ENCODE measurements at places on chromosomes 11 and 22.
A peak's percentile ranks its signal among the peaks of the same experiment; 100 is the strongest.

GRCh38 chr22:26679003-26679629 is 21.7 kb downstream of the MIAT start:
- peak; percentile 78 for DNase-seq

GRCh38 chr11:70111269-70112016 is 33.3 kb downstream of the ANO1 start:
- DNase-seq = peak; percentile 78

DNA sequence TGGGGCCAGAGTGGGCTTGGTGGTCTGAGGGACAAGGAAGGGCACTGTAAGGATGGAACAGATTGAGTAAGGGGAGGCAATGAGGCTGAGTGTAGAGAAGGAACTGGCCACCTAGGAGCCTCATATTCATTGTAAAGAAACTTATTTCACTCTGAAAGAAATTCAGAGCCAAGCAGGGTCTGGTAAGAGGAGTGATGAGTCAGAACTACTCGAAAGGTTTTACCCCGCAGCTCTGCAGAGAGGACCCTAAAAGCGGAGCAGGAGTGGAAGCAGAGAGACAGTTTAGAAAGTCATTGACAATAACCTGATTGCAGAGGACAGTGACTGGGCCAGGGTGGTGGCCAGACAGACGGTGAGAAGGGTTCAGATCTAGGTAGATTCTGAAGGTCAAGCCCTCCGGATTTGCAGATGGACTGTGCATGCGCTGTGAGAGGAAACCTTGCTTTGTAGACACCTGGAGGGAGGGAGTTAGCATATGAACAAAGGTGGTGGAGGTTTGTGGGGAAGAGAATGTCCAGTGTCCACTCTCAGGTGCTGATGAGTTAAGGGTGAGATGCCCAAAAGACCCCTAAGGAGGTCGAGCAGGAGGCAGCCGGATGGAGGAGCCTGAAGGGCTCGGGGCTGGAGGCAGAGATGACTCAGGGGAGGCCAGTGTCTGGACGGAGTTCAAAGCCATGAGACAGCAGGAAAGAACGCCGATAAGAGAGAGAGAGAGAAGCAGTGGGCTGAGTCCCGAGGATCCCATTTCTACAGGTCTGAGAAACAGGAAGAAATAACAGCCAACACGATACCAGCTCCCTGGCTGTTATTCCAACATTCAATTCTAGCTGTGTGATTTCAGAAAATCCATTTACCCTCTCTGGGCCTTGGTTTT is 546.0 kb downstream of the BRD1 start:
- no peak for DNase-seq

- DNase-seq = peak; percentile 86
These were observed 53.4 kb downstream of the P4HA3 start for GRCh38 chr11:74257959-74258553.

DNA sequence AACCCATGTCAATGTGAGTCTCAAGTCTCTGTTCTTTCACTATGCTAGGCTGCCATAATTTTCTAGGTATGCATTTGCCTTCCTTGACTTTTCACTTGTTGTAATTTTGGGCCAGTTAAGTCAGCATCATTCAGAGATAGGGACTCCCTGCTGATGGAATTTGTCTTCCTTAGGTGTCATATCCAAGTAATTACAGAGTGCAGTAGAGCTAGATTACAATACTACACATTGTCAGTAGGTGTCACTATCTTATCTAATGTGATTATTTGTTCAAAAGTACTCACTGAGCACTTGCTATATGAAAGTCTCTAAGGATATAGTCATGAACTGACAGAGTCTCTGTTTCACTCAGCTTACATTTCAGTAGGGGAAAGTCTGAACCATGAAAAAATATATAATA is 25.0 kb upstream of the SYN3 start:
- DNase-seq = no peak

GRCh38 chr22:18111759-18112330 is 1.2 kb downstream of the TUBA8 start:
- DNase-seq = no peak

DNA sequence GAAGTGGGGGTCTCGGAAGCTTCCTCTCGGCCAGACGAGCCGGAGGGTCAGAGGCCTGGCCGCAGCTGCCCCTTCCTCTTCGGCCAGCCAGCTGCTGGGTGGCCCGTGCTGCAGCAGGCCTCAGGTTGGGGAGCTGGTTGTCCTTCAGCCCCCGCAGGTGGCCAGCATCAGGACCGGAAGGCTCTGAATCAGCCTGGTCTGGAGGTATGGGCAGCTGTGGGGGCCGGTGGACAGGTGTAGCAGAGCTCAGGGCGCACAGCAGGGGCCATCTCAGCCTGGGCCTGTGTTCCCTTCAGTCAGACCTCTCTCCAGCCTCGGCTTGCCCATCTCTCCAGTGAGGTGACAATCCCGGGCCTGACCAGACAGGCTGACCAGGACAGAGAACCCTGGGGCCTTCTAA is 13.9 kb upstream of the TBX1 start:
- no peak for DNase-seq

DNA sequence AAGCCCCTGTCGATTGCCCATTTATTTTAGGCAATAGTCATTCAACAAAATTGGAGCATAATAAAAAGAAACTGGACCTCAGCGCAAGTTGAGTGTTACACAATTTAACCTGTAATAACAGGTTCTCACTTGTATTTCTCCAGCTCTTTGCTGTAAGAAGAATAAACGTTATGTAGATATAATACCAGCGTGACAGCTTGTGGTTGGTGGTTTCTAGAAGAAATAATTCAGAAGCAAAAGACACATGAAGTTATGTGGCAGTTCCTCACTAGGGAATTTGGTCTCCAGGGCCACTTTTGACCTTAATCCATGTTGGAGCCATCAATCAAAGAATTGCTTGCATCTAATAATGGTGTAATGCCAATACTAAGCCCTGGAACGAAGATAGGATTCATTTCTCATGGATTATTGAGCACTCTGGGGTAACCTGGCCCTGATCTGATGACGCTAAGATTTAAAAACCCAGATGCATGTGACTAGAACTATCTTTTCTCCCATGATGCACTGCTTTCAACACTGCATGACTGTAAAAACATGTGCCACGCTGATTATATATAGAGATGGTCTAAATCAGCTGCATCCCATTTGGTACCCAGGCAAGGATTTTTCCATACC is 129.7 kb upstream of the LDLRAD3 start:
- DNase-seq = no peak

GRCh38 chr11:119726585-119727522 is 2.1 kb downstream of the NECTIN1 start:
- DNase-seq = no peak

GRCh38 chr22:46229701-46230100 is 20.4 kb downstream of the CDPF1 start:
- no peak for DNase-seq

DNA sequence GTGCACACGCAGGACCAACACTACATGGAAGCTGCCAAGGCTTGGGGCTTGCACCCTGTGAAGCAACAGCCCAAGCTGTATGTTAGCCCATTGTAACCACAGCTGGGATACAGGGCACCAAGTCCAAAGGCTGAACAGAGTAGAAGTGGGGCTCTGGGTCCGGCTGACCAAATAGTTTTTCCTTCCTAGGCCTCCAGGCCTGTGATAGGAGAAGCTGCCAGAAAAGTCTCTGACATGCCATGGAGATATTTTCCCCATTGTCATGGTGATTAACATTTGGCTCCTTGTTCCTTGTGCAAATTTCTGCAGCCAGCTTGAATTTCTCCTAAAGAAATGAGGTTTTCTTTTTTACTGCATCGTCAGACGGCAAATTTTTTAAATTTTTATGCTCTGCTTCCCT is 941.2 kb downstream of the FAM181B start:
- DNase-seq = no peak

DNA sequence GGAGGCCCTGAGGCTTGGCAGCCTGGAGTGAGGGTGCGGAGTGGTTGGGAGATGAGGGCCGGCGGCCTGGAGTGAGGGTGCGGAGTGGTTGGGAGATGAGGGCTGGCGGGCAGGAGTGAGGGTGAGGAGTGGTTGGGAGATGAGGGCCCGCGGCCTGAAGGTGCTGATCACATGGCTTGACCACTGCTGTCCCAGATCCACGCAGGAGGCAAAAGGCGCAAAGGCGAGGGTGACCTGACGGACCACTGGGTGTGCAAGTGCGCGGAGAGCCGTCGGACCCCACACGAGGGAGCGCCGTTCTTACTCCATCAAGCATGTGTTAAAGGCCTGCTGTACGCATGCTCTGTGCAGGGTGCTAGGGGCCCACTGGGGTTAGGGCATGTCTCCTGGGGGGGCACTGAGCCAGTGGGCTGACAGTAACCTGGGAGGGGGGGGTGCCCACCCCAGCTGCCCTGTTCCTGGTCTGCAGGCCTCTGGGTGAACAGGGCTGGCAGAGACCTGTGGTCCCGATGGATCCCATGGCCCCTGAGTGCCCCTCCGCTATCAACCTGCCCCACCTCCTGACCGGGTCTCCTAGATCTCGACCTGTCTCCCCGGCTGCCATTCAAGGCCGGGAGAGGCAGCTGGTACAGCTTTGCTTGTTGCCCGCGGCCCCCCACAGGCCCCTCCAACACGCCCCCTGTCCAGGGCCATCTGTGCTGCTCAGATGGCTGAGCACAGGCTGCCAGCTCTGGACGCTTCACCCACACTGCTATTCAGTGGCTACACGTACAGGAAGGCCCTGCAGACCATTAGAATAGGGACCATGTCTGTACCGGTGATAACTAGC is 21.1 kb downstream of the MRGPRD start:
- DNase-seq = peak; percentile 51

DNA sequence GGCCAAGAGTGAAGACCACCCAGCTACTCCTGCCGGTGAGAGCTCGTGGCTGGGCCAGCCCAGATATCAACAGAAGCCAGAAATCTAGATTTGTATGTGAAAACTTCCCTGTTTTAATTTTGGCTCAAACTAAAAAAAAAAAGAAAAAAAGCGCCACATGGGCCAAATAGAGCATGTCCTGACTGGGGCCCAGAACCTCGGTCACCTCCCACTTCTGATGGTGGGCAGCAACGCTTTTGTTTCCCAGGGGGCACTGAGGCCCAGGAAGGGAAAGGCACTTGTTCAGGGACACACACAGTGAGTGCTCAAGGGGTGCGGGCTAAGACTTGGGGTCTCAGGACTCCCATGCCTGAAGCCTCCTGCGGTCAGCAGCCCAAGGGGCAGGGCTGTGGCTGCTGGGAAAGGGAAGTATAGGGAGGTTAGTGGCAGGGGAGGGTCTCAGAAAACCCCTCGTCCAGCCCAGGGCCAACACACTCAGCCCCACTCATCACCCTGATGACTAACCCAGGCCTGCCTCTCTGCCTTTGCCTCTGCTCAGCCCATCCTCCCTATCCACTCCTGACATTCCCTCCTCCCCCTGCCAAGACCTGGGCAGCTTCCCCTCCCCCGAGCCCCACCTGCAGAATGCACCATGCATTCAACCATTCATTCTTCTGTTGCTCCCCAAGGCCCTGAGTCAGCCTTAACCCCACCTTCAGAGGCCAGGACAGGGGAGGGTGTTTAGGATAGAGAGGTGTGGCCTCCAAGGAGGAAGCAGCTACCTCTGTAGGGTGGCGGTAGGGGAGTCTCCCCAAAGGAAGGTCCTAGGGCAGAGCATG is 30.0 kb upstream of the TCF20 start:
- no peak for DNase-seq

DNA sequence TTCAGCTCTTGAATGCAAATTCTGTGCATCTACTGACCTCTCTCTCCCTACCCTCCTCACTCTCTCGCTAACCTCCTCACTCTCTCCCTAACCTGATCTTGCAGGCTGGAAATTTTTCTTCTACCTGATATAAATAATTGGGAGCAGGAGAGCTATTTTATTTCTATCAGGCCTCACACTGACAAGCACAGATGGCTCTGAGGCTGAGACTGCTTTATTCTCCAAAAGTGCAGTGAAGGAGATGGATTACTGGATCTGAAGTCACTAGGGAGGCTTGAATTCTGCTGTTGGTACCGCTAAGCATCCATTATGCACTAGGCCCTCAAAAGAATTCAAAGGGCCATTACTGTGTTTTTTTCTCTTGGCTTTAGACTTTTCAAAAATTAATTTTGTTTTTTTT is 19.4 kb upstream of the LDHA start:
- DNase-seq = no peak

DNA sequence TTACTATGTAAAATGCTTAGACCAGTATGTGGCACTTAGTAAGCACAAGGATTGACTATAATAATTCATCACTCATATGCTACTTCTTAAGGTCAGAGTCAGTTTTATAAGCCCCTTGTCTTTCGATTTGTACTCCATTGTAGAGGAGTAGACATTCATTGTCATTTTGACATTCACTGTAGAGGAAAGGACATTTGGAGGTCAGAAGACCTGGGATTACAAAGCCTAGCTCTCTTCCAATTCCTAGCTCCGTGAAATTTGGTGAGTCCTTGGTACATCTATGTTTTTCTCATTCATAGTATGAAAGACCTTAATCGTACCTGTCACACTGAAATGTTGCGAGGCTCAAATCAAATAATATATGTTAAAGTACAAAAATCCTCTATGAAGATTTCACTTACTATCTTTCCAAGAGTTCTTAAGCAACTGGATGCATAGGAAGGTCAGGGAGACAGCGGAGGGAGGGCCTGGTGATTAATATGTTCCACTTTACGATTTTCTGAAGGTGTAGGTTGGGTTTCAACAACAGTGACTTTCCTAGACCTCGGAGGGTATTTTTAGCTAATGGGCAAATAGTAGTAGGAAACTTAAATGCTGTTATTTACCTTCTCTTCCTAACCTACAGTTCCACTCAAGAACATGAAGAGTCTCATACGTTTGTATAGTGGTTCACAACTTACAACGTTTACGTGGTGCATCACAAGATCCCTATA is 1.4 kb upstream of the EMSY start:
- no peak for DNase-seq

- no peak for DNase-seq
These were observed 446.6 kb downstream of the BUD13 start for GRCh38 chr11:116326146-116326545.

All from right hindlimb (tissue), 1 donor.